ENCODE measurements at places on chromosomes 1 and 21.

DNA sequence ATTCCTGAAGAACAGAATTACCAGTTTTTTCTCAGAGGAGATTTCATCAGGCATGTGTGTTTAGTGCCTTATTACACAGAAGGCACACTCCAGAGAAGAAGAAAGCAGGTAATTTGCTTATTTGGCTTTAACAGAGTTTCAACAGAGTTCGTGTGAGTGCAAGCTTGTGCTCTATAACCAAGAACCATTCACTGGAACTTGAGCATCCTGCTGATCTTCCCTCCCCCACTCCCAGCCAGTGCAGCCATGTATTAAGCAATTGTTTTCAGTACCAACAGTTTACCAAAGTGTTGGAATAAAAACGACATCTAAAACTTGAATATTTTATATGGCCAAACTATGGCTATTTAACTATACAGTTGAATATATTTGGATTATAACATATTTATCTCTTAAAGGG lies 4.3 kb downstream of the MGST3 start:
- DNase-seq, result no peak

GRCh38 chr21:23936991-23937390 lies 1670.3 kb downstream of the MRPL39 start:
- no peak for DNase-seq

- DNase-seq, result no peak
These were observed 224.9 kb downstream of the PTPRU start for GRCh38 chr1:29461115-29461739.

DNA sequence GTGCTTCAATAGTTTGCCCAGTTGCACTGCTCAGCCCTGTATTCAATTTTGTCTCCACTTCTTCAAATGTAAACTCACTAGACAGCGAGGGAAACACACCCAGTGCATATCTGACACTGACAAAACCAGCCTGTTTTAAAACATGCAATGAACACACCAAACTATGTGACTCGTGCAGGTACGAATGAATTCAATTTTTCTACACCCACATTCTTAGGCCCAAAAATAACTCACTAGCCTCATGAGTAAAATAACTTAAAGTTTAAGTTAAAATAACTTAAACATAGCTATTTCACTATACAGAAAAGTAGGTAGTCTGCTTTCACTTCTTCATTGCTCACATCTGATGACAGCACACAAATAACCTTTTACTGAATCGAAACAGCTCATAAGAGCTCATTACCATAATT lies 21.1 kb downstream of the TTC13 start:
- DNase-seq, result no peak

DNA sequence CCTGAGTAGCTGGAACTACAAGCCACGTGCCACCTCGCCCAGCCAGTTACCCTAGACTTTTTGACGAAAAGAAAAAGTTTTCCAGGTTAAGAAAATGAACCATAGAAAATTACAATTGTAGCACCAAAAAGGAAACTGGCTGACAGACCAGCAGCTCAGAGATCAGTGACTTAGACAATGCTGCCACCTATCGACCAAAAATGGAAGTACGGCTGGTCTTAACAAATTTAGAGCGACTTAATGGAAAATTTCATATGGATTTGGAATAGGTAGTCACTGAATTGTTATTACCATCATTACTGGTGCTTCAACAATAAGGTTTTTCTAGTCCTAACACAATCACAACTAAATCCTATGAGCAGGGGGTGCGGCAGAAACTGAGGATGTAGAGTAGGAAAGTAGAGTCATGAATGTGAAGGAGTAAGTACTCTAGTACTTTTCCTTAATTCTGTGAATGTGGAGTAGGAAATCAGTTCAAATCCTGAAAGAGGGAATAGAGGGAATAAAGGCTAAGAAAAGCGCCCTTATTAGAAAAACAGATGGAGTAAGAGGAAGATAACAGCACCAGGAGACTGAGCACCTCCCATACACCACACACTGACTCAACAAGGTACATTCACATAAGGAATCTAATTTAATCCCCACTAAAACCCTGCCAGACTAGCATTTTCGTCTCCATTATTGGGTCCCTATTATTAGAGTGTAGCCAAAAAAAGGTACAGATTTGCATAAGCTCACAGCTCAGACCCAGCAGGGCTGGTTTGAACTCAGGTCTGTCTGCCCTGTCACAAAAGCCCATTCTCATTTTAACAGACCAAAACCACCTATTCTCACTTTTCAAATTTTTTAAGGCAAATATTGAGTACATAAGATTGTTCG lies 37.9 kb upstream of the MGST3 start:
- DNase-seq, result peak; percentile 58

- DNase-seq, result no peak
These were observed 154.0 kb downstream of the CLEC20A start for GRCh38 chr1:178342745-178343144.

DNA sequence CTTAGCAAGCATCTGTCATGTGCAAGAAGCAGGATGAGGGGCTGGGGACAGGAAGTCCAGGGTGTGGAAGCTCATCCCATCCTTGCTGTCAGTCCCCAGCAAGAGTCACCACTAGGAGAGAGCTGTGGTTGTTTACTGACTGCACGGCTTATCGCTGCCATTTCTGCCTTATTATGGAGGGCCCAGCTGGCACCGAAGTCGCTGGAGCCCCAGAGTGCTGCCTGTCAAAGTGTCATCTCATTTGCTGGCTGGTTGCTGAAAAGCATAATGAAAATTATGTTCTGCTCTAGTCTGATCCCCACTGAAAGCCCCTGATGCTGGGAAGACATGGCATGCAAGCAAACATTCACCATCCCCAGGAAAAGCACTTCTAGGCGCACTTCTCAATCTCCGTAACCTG lies 642.7 kb downstream of the NPHP4 start:
- DNase-seq, result no peak

- no peak for DNase-seq
These were observed 178.8 kb downstream of the KCNJ6 start for GRCh38 chr21:37737507-37737906.

DNA sequence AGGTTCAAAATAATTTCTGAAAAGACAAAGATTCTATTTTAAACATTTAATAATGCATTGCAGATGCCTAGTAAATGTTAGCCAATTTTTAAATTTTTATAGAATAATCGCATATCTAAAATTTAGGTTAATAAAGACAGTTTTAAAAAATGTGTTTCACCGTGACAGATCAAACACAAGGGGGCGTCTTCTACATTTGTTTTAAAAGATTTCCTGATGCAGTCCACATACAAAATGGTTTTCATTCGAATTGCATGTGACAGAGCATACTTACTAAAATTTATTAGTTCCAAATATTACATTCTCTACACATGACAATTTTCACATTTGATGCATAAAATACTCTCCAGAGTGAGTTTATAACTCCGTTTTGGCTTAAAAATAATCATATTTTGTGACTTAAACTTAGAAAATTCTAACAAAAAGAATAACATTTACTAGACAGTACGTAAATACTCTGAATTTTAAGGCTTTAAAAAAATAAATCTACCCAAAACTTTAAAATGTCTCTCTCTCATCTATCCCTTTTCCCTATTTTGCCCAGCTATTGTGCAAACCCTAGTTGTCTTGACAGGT lies 75.5 kb downstream of the ADAMTS1 start:
- DNase-seq, result no peak

- peak; percentile 31 for DNase-seq
These were observed at the start of gene CELF3 for GRCh38 chr1:151716771-151717631. Gene CELF3 (minus strand): TSS chr1:151716803. CDS start chr1:151716020, 783 bp downstream.

DNA sequence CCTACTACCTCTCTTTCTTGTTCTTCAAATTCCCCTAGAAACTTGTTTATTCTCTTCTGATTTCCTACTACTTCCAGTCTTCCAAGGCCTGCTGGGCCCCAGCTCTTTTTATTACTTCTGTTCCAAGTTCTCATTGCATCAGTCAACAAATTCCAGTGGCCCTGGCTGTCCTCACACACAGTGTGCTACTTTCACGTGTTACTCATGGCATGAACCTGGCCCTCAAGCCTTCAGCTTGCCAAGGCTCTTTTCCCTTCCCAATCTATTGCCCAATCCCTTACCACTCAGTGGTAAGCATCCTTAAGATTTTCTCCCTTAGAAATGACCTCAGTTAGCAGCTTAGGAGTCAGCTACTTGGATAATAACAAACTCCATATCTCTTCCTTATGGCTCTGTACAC lies 613.5 kb downstream of the LMO4 start:
- peak; percentile 27 for DNase-seq

DNA sequence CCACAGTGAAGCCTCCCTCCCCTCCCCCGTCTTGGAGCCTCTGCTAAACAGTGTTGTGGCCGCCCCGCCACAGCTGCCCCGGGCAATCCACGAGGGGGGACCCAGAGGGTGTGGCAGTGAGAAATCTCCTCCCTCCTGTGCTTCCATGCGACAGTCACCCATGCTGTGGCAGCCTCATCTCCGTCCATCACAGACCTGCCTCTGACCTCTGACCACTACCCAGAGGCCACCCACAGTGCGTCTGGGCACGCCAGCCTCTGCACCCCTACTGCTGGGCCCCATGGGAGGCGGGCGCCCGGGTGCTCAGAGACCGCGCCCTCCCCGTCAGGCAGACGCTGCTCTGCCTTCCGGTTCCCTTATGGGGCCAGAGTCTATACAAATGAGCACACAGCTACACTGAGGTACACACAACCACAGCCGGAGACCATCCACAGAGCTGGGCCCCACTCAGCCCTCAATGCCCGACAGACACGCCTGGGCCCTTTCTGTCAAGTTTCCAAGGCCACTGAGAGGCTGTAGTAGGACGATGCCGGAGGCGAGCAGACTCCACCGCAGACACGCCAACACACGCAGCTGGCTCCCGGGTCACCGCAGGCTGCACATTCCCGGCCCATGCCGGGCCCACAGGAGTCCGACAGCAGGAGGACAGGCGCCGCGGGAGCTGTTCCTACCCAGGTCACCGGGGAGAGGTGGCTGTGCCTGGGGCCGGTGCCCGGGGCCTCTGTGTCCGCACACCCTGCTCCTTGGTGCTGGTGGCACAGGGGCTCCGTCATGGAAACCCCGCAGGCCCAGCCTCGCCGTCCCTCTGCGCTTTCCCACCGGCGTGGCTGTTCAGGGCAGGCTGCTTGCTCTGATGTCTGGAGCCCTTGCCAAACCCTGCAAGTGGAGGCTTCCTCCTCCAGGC lies 23.9 kb upstream of the TMEM52 start:
- DNase-seq, result no peak

GRCh38 chr1:51727366-51727765 lies 110.5 kb downstream of the OSBPL9 start:
- DNase-seq, result no peak

DNA sequence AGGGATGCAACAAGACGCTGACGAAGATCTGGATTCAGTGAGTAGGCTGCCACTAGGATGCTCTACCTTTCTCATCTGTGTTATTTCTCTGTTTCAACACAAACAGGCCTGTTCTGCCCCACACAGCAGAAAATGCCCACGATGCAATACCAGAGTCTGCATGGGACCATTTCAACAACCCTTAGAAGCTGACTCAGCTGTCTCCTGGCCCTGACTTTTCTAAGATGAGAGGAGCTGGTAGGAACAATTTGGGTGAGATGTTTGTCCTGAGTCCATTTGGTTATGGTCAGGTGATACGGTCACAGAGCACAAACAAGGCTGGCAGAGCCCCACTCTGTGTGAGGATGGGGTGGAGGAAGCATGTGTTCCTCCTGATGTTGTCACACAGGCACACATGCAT lies 11.5 kb upstream of the SLC2A1 start:
- peak; percentile 63 for DNase-seq

DNA sequence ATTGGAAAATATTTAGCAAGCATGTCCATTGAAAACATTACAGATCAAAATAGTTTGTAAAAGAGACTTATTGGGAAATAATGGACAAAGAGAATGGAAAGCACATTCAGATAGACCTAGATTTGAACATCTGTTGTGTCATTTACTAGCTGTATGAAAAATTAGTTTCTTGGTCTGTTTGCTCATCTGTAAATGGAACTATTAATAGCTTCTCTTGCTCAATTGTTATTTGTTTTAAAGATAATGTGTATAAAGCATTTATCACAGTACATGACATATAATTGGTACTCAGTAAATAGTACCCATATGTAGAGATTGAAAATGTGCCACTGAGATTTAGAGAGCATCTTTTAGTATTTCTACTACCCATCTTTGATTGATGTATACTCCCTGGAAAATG lies 25.9 kb downstream of the RPAP2 start:
- DNase-seq, result no peak

- DNase-seq, result peak; percentile 78
These were observed 40.4 kb downstream of the KCNJ15 start for GRCh38 chr21:38297194-38297631.

- peak; percentile 40 for DNase-seq
These were observed 248.4 kb downstream of the DENND1B start for GRCh38 chr1:197526736-197527371.

- peak; percentile 81 for DNase-seq
These were observed 1.3 kb downstream of the AGRN start for GRCh38 chr1:1021010-1021919.

GRCh38 chr21:44571844-44572782 lies 1.4 kb upstream of the KRTAP10-4 start:
- DNase-seq, result no peak

DNA sequence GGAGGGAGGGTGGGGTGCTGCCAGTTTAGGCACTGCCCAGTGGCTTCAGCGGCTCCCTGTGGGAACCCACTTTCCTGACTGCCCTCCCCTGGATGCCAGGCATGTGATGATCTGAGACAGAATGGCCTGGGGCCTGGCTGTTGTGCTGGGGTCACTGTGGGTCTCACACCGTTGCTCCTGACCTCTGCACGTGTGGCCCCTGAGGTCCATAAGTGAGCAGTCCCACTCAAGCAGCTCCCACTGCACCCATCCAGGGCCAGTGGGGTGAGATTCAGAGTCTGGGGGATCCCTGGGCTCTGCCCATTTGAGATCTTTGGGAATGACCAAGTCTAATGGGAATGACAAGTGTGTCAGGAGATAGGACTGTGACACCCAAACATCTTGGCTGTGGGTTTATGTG lies 18.0 kb downstream of the PODN start:
- no peak for DNase-seq

DNA sequence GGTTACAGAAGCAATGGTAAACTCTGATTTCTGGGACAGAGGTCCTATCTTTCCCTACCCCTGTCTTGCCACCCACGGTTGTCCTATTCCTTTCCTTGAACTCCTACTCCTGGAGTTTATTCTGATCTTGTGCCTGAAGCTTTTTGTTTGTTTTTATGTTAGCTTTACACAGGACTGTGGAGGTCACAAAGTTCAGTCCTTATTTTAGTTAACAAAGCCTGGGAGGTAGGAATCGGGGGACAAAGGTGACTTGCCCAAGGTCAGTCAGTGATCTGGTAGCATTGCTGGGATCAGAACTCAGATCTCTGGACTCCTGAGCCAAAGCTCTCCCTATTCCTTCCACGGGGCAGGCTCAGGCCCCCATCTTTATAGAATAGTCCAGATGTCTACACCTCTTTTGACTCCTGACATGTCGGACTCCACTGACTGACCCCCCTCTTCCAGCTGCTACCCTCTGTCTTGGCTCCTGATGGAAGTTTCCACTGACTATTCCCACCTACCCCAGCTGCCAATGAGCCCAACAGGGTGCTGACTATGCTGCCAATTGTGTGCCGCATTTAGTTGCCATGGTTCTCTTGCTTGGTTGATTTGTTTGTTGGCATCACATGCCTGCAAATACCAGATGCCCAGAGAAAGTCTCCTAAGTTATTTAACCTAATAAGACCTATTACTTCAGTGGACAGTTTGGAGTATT lies 9.9 kb downstream of the F5 start:
- no peak for DNase-seq
